ENCODE measurements at places on chromosomes 12 and 14.

DNA sequence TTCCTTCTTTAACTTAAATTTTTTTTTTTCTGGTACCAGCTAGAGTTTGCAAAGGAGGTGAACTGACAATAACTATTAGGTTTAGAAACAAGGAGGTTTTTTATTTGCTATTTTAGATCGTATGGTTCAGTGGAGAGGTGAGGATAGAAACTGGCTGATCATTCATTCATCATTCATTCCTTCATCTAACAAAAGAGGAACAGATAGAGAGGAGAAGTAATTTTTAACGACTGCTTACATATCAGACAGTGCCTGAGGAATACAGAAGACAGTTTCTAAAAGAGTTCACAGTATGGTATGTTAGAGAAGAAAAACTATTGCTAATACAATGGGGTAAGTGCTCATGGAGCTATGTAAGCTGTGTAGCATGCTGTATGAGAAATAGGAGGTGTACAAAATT lies 111.1 kb downstream of the ERC1 start:
- no peak for DNase-seq

GRCh38 chr12:71645268-71645667 lies 18.4 kb downstream of the ZFC3H1 start:
- no peak for DNase-seq

DNA sequence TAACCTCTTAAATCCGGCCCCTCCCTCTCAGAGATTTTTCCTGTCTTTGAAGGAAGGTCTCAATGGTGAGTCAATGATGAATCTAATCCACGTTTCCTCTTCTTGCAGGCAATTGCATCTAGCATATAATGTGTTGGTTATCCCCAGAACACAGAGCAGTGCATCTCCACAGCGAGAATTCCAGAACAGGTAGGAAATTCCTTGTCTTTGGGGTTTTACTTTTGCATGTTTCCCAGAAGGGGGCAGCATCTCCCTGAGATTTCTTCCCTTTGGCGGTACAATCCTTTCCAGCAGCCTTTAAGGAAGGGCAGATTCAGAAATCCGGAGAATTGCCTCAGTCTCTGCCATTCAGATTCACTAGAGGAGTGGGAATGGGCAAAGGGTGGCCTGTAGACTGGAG lies 128.0 kb downstream of the KCNA5 start:
- DNase-seq, result peak; percentile 78

- no peak for DNase-seq
Measured at GRCh38 chr12:25794571-25794970, 163.9 kb upstream of the RASSF8 start.

DNA sequence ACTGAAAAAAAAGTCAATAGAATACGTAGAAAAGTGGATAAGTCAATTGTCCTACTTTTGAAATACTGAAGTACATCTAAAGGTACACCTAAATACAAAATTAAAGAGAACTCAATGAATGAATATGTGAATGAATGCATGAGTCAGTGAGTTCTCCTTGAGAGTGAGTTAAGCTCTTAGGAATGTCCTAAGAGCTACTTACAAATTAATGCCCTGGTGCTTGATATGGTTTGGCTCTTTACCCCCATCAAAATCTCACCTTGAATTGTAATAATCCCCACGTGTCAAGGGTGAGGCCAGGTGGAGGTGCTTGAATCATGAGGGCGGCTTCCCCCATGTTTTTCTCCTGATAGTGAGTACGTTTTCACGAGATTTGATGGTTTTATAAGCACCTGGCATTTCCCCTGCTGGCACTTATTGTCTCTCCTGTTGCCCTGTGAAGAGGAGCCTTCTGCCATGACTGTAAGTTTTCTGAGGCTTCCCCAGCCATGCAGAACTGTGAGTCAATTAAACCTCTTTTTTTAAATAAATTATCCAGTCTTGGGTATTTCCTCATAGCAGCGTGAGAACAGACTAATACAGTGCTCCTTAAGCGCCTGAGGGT lies 192.2 kb upstream of the ARHGAP5 start:
- DNase-seq, result no peak

DNA sequence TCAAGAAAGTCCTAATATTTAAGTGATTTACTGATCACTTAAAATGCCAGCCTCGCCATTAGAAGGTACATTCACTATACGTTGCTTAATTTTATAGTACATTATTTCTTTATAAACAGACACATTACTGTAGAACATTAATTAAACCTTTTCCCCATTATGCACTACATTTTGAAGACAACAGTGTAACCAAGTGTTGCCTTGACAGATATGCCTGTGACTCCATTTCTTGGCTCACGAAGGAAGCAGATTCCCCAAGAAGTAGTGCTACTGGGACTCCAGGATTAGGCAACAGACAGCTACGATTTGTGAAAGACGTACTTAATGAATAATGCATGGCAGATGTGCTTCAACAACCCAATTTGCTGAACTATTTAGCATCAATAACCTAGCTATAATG lies 394.8 kb downstream of the RPS29 start:
- DNase-seq, result no peak

DNA sequence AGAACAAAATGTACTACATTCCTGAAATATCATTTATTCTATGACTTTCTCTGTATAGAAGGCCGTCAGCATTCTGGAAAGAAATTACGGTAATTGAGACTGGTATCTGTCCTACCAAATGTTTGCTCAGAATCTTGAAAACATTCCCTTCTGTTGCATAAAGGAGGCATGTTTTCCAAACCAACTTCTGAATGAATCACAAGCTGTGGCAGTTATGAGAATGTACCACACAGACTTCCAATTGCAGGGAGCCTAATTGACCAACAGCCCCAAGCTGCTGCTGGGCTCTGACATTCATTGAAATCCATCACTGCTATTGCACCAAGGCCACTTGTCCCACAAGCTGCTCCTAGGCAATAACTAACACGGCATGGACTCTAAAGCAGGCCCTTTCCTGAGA lies 185.3 kb upstream of the CCDC196 start:
- DNase-seq, result no peak

GRCh38 chr12:26319511-26319910 lies 124.1 kb downstream of the SSPN start:
- peak; percentile 97 for DNase-seq

DNA sequence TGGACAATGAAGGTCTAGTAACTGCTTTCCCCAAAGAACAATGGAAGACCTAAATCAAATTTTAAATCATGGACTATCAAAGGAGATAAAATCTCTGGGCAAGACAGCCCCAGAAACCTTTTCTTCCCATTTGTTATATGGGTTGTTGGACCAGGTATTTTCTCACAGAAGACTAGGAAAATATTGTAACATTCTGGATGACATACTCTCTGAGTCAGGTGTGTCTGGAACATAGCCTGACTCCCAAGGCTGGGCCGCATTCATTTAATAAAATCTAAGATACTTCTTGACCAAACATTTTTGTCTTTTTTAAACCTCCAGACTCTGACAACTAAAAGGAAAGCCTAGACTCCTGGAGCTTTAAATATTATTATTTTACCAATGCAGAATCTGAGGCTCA lies 87.9 kb downstream of the ATP23 start:
- DNase-seq, result no peak

GRCh38 chr12:97229004-97229403 lies 233.6 kb upstream of the RMST start:
- DNase-seq, result no peak

- DNase-seq, result no peak
Measured at GRCh38 chr12:75813072-75813471, 218.5 kb downstream of the PHLDA1 start.

DNA sequence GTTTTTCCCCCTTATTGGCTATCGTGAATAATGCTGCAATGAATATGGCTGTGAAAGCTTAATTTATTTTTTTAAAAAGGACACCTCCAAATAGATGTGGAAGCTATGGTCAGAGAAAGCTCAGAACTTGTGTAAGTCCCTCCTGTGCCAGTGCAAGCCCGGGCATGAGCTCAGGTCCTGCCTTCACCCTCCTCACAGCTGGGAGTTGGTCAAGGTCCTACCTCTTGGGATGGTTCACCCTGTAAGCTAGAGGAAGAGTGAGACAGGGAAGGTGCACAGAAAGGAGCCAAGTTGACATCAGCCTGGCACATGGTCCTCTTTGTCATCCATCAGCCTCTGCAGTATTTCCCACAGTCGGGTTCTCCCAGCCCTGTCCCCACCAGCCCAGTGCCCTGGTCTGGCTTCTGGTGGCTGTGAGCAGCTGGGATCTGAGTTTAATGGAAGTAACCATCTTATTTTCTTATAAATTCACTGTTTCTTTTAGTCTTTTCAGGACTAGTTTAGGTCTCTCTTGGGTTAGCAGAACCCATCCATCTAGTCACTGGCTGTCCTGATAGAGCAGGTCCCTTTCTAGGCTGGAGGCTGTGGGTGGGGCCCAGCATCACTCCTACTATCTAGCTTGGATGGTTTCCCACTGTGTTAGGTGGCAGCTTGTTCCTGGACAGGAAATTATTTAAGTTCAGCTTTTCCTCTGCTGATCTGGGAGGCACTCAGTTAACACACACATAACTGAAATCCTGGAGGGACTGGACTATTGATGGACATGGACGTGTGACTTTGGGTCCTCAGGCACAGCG lies 11.8 kb upstream of the PLEKHG3 start:
- peak; percentile 35 for DNase-seq

DNA sequence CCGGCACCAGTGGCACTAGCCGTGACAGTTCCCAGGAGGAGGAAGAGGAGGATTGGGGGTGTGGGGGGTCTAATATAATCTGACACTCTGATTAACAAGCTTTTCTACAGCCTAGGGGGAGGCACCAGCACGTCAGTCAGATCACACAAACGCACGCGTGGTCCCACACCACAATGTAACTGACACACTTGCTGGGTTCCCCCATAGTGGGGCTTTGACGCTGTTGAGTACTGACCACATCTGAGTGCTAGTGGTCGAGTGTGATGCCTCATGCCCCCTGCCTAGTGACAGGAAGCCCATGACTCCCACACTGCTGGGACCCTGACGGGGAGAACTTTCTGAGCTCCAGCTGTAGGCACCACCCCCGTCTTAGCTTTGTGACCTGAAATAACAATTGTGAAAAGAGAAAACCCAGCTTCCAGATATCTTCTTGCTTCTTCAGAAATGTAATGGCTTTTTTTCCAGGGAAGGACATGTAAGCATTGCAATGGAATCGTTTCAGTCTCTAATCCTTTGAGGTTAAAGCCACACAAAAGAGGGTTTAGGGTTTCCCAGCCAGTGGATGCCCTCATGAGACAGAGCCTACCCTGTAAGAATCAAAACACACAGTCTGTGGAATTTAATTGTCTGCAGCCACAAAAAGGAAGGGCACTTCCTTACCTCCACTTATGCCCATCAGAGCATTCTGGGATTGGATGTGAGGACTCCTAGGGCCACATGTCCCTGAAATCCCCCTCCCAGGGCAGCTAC lies 183.9 kb downstream of the PIWIL1 start:
- DNase-seq, result no peak

All from islet precursor cell (in vitro differentiated cells).